OCI-M1 (cell line): ENCODE measurements at places on chromosomes 7 and 10.

DNA sequence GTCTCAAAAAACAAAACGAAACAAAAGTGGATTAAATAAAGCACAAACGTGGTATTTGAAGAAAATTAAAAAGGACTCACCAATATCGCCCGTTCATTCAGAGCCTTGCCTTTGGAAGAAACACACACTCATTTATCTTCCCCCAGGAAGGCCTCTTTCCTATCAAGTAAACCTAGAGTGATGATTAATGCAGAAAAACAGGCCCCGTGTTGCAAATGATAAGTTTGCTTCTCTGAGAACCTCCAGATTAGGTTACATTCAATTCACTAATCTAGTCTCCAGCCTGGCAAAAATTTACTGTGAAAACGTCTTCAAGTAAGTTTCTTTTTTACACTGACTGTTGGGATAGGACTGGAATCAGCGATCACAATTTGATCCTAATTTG, 78.0 kb upstream of the C1GALT1 start:
- DNase-seq, result peak; percentile 56

DNA sequence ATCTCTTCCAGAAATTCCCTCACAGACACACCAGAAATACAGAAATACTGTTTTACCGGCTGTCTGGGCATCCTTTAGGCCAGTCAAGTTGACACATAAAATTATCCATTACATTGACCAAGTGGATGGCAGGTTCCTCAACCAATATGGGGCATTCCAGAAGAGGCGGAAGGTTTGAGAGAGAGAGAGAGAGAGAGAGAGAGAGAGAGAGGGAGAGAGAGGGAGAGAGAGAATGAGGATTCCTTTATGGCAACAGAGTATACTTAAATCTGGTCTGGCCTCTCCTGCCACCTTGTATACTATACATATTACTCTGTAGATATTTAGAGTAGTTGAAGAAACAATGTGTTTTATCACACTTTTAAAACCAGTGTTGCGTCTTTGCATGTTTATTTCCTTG, 214.1 kb downstream of the CAMK1D start:
- DNase-seq, result no peak

GRCh38 chr7:156117542-156118247, 305.4 kb upstream of the SHH start:
- no peak for DNase-seq

DNA sequence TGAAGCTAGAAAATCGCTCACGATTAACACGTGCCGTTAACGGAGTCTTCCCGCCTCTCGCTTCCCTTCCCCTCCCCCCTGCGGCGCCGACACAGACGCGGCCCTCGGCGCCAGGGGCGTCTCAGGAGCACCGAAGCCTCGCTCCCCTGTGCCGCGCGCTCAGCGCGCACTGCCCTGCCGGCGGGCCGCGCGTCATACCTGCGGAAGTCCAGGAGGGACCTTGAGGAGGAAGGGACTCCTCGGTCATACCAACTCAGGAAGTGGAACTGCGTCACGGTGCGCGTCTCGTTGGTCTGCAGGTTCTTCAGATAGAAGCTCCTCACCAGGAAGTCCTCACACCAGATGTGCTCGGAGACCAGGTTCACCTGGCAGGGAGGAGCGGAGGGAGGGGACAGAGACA, 239.6 kb downstream of the DNAJB6 start:
- no peak for DNase-seq

GRCh38 chr7:38728145-38728544, 97.0 kb upstream of the AMPH start:
- no peak for DNase-seq

- DNase-seq, result no peak
Observed at GRCh38 chr10:101224060-101224909, 5.0 kb downstream of the LBX1 start.

GRCh38 chr10:72002354-72003295, 38.4 kb downstream of the CHST3 start:
- no peak for DNase-seq

DNA sequence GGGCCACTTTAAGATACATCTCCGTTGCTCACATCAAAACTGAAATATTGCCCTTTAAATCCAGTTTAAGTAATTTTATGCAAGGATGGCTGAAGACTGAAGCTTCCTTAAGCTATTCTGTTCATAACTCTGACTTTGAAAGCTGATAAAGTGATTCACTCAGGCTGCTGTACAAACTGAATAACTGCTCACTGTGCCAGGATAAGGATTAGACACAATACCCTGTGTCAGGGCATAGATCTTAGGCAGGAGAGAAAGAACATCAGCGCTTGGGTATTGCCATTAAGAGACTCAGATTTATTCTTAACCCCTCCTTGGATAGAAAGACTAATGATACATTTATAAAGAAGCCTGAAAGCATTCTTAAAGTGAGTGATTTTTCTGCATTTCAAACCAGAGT, 614.5 kb upstream of the ZWINT start:
- no peak for DNase-seq

DNA sequence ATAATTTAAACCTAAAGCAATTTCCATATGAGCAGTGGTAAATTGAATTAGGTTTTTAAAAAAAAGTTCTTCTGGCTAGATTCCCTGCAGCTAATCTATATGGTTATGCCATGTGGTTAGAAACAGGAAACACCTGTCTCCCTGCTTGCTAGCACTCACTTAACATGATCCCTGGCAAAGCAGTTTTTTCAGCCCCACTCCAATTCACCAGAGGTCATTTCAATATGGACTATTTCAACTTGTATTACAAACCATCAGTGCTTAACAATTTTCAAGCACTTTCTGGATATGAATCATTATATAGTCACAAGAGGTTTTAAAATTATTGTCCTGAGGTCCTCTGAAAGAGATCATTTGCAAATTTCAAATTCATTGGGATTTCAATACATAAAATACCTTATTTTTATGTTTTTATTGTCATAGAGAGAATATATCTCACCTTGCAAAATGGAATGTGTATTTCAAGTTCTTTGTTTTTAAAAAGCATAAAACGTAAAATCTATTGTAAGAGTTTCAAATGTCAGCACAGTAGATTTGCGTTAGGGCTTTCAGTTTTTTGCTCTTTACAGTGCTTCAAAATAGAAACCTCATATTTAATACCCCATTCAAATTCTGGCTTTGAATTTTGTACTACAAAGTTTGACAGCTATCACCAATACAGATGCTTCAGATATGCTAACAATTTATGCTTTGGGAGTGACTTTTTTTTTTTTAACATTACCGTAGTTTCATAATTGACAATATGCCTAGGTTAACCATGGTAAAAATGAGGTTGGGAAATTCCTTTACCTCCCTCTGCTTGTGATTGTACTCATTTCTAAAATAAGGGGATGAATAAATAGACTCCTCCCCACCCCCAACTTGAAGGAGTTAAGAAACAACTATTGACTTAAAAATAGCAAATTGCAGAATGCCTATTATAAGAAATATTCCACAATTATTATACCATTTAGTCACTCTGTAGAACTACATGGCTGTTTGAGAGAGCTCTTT, 117.5 kb upstream of the HGF start:
- peak; percentile 49 for DNase-seq

- DNase-seq, result no peak
Observed at GRCh38 chr10:4617589-4617988, 208.4 kb upstream of the AKR1E2 start.

- no peak for DNase-seq
Observed at GRCh38 chr7:151269511-151269910, 21.0 kb upstream of the SMARCD3 start.

GRCh38 chr10:99531026-99531695, 1.6 kb upstream of the NKX2-3 start:
- DNase-seq, result no peak

DNA sequence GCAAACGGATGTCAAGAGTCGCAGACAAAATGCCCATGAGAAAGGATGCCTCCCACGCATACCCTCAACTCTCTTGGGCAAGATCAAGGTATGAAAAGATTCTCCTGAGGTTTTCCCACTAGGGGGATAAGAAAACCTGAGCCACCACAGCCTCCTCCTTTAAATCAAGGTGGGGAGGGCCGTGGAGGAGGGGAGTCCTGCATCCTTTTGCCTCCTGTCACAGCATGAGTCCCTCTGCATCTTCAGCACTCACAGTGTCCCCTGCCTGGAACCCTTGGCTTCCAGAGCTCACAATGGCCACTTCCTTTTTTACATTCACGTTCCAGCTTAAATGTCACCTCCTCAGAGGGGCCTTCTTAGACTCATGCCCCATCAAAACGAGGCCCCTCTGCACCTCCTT, 207.6 kb downstream of the GLI3 start:
- no peak for DNase-seq

- peak; percentile 93 for DNase-seq
Observed at GRCh38 chr7:106346678-106347217, 62.0 kb upstream of the NAMPT start.

DNA sequence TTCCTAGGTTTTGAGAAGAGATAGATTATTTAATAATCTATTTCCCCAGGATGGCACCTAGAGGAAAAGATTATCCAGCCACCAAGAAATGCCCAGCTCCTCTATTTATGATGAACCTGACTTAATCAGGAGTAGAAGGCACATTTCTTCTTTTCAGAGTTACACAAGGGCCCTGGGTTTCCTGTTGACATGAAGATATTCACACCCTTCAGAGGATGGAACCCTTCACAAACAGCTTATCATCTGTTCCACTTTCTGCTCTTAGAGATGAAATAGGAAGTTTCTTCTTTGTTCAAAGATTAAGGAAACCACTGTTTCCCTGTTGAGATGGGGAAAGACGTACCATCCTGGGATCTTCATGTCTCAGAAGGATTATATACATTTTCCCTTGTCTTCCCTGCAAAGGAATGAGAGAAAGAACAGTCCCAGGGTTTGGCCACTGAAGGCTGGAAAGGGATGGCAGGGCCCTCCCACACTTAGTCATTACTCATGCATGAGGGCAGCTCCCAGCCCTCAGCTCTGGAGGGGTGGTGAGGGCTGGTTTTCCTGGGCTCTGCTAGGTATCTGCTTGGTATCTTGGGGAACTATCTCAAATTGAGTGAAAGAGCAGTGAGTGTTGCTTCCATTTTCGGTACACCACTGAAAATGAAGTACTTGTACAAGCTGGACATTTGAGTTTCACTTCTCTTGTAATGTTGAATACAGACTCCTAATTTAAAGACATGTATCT, 64.0 kb downstream of the MTPAP start:
- peak; percentile 45 for DNase-seq

GRCh38 chr10:72663971-72664370, 28.0 kb upstream of the MCU start:
- no peak for DNase-seq

GRCh38 chr7:41918597-41918996, 215.7 kb upstream of the INHBA start:
- DNase-seq, result no peak

- DNase-seq, result no peak
Observed at GRCh38 chr10:13003004-13003403, 1.5 kb upstream of the CCDC3 start.

GRCh38 chr7:26815426-26815825, 49.0 kb downstream of the SKAP2 start:
- no peak for DNase-seq

- DNase-seq, result no peak
Observed at GRCh38 chr7:45884136-45884535, 4.2 kb upstream of the IGFBP1 start.

DNA sequence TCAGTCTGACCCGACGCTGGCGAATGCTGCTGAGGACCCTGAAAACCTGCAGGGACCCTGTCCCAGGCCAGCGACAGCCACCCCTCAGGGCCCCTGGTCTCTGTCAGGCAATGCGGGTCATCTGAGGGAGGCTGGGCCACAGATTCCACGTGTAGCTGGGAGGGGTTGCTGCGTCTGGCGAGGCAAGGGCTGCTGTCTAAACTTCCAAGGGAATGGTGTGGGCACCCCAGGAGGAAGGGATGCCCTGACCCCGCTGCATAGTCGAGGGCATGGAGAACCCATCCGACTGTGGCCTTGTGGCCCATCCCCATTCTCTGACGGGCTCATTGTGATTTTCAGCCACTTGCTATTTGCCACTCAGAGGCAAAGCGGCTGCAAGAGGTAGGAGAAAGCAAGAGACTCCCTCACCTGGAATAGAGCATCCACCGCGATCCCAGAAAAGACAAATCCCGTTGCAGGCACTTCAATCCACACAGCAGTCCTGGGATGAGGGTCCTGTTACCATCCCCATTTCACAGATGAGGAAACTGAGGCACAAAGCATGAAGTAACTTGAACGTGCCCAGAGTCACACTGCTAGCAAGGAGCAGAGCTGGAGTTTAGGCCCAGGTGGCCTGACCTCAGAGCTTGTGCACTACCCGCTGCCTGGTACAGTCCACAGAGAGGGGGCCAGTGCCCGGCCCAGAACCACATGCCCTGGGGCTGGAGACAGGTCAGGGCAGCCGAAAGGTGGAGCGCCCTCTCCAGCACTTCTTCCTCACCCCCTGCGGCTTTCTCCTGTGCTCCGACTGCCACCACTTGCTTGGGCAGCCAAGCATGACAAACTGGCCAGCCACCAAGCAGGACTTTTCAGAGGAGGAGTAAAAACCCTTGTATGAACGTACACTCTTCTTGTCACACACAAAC, 163.8 kb upstream of the KLF14 start:
- DNase-seq, result no peak

DNA sequence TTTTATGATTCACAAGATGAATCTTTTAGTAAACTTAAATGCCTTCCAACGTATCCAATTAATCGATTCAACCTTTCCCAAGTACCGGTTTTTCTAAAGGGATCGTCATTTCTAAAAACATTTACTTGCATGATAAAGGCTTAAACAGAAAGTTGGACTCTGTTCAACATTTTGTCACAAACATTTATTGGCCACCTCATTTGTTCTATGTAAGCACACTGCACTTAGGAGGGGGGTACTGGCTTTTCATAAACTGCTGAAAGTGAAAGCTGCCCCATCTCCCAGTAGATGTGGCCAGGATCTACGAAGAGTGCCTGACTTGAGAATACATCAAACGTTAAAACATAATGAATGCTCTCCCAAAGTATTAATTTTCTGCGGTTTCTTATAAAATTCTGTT, 37.3 kb upstream of the LAMB4 start:
- no peak for DNase-seq

DNA sequence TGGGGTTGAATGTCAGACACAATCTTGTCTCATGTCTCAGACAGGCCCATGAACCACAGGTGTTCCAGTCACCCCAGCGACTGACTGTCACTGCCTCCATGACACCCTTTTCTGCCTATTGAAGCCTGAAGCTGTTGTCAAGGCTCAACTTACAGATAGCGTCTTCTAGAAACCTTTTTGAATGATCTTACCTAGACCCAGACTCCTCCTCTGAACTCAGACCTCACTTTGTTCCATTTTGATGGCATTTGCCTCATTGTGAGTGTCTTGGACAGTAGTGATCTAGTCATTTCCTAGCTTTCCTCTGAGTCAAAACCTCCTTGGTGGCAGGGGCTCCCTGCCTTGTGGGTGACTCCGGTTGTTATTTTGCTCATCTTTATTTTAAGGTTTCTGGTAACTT, 98.3 kb upstream of the AGK start:
- no peak for DNase-seq

GRCh38 chr10:71561003-71561574, 158.5 kb downstream of the C10orf105 start:
- DNase-seq, result no peak

- peak; percentile 70 for DNase-seq
Observed at GRCh38 chr10:5659702-5660528, 6.5 kb downstream of the ASB13 start.

- no peak for DNase-seq
Observed at GRCh38 chr7:12708314-12708713, 20.9 kb downstream of the ARL4A start.

GRCh38 chr7:70347463-70348254, 749.4 kb downstream of the AUTS2 start:
- DNase-seq, result no peak

GRCh38 chr10:132637477-132638129, 100.0 kb downstream of the INPP5A start:
- peak; percentile 79 for DNase-seq

- DNase-seq, result peak; percentile 81
Observed at GRCh38 chr10:15427843-15428414, 56.8 kb upstream of the FAM171A1 start.

- no peak for DNase-seq
Observed at GRCh38 chr7:1226186-1226901, 6.3 kb upstream of the UNCX start.
